Naive B cell (primary cell): ENCODE measurements at places on chromosomes 4 and X. TPM values are rescaled to one million over a fixed set of nuclear protein-coding genes. Genes with fewer than 3 reads are reported as not detected.

DNA sequence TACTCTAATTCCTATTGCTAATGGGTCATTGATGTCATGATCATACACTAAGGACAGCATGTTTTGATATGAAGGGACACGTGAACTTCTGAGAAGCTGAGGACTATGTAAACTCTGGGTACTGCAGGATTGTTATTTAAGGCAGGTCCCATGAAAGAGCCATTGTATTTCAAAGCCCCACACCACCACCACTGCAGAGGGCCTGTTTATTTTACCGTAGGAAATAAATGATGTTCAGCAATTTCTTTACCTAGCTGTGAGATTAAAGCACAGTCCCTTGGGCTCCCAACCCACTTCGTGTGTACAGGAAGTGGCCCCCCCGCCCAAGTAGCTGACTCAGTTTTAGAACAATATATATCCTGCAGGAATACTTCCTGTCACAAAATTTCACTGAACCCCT, 89.8 kb upstream of the ACSL4 start:
- H3K36me3 ChIP-seq: no peaks in the 10 kb centered on the region
- no peak overlapping the region for H3K27ac ChIP-seq
- DNase-seq: no peak
- no peak overlapping the region for H3K4me3 ChIP-seq
- H3K27me3 ChIP-seq: no peaks in the 10 kb centered on the region
- H3K4me1 ChIP-seq: no peaks in the 10 kb centered on the region

DNA sequence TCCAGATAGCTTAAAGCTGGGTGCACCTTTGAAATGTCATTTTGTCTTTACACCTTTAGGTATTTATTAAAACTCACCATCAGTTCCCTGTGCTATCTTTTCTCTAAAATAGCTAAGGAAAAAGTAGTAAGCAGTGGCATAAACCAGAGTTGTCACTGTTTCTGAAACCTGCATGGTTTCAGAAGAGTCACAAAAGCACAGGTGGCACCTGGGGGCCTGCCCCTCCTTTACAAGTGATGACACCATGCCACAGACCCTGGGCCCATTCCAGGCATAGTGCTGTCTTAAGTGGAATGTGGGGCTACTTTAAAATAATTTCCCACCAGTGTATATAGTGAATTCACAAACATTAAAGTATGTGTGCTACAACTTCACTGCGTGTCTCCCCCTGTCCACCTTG, 47.8 kb downstream of the DCUN1D4 start:
- peaks cover 3% of the 10 kb centered on the region for H3K4me1 ChIP-seq
- peaks cover 9% of the 10 kb centered on the region for H3K36me3 ChIP-seq
- DNase-seq: no peak

Gene SPANXN3
- polyA plus RNA-seq: not detected

Gene MTM1
- 28.4 TPM for polyA plus RNA-seq

Gene ADRA2C
- polyA plus RNA-seq: not detected
